ENCODE measurements at places on chromosomes 16 and 17.

GRCh38 chr16:11215935-11216556, 40.0 kb downstream of the SOCS1 start:
- DNase-seq: no peak

DNA sequence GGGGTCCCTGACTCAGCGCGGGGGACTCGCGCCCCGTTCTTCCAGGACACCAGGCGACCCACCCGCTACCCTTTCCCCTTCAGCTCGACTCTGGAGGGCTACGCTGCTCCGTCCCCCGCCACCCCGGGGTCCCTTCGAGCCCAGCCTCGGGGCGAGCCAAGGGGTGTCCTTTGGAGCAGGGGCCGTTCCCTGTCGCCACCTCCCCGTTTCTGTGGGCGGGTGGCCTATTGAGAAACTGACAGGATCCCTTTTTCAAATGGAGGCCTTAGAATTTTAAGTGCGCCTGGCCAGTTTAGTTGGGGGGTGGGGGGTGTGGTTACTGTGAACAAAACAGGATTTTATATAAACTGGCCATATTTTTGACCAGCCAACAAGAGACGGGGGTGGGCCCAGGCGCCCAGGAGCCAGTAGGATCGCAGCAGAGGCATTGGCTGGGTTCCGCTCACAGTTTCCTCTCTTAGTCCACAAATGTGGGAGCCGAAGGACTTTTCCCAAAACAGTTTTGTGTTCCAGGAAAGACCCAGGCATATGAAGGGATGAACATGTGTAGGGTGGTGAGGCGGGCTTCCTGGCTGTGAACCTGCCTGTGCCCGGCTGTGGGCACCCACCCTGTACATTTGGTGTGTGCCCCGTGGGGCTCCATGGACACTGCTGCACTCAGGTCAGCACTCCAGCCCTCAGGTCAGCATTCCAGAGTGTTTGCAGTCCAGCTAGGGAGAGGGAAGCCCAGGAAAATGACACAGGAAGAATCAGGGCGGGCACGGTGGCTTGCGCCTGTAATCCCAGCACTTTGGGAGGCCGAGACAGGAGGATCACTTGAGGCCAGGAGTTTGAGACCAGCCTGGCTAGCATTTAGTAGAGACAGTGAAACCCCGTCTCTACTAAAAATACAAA, 722 bp upstream of the TIMP2 start:
- DNase-seq: no peak

- no peak for DNase-seq
Observed at GRCh38 chr17:40338058-40338457, 26.5 kb downstream of the GJD3 start.

DNA sequence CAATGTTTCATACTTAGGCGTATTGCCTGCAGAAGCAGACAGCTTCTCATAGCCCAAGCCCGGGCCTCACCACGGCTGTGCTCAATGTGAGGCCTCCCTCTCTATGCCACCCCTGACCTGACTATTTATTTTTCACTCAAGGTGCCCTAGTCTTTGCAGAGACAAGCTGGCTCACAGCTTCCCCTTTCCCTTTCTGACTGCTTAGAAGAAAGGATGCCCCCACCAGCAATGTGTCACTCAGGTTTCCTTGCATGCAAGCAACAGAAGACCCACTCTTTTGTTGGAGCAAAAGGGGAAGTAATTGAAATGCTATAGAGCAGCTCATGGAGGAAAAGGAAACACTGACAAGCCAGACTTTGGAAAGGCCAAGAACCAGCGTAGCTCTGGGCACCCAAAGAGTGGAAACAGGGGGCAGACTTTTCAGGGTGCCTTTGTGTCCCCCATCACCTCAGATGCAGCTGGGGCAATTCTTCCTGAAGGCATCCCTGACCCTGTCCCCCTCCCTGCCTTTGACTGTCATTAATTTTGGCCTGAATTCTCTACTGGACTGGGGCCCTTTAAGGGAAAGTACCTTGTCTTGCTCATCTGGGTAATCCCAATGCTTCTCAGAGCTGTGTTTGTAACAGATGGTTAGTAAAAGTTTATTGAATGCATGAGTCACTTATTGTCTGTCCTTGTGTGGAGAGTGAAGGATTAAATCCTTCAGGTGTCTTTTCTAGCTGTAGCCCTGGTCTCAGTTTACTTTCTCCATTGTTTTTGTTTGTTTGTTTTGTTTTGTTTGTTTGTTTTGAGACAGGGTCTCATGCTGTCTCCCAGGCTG, 17.8 kb downstream of the RGS9 start:
- no peak for DNase-seq

DNA sequence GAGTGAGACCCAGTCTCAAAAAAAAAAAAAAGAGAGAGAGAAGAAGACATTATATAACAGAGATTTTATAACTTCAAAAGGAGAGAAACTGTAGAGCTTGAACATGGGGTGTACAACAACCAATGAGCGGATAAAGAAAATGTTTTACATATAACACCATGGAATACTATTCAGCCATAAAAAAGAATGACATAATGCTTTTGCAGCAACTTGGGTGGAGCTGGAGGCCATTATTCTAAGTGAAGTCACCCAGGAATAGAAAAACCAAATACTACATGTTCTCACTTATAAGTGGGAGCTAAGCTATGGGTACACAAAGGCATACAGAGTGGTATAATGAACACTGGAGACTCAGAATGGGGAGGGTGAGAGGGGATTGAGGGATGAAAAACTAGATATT, 61.1 kb downstream of the CHD9NB start:
- DNase-seq: no peak
